ENCODE measurements at places on chromosomes 12 and 14.

DNA sequence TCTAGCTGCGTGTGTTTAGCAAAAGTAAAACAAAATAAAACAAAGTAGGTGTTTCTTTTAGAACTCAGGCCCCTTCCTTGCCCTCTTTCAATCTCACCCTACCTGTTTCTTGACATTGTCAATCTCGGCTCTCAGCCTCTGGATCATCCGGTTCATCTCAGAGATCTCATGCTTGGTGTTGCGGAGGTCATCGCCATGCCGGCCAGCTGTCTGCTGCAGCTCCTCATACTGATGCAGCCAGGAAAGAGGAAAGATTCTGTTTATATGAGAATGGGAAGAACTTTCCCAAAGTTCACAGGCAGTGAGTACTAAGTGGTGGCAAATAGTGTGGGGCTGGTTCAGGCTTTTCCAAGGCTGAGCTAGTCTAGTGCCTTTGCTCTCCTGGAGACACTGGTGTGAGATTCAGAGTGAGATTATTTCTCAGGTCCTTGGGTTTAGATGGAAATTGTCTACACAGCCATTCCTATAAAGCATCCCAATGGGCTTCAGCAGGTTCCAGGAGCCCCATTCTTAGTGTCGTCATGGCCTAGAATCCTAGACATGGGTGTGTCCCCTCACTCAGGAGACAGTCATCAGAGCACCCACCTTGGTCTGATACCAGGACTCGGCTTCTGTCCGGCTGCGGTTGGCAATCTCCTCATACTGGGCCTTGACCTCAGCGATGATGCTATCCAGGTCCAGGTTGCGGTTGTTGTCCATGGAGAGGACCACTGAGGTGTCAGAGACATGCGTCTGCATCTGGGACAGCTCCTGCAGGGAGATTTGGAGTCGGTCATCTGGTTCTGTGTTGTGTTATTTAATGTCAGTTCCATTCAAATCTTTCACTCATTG lies 3.0 kb downstream of the KRT5 start:
- DNase-seq: no peak

DNA sequence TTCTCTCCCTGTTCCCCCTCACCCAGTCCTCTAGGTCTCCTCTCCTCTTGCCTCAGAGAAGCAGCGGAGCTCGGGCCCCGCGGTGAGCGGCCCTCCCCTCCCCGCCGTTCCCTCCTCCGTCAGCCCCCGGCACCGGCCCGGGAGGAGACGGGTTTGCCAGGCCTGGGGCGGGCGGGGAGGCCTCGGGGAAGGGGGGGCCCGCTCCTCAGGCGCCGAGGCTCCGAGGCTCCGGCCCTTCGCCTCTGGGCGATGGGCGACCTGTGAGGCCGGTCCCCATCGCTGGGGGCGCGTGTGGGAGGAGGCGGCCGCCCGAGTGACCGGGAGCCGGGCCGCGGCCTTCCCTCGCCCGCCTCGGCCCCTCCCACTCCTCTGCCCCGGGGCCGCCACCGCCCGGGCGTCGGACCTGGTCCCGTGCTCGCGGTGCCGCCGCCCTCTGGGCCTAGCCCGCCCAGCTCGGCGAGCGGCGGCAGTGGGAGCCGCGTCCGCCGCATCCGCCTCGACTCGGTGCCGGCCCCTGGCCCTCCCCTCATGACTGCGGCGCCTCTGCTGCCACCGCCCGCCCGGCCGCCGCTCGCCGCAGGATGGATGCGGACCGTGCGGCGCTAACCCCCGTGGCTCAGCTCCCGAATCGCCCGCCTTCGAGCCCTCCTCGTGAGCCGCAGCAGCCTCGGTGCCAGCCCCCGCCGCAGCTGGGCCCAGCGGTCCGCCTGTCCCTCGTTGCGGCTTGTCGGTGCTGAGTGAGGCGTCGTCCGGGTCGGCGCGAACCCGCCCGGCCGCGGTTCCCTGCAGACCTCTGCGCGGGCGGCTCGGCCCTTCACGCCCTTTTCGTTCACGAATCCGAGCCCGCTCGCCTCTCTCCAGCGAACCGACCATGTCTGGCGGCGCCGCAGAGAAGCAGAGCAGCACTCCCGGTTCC lies 574 bp downstream of the WNK1 start:
- peak; percentile 22 for DNase-seq

- DNase-seq: no peak
Observed at GRCh38 chr12:102740141-102740955, 176.7 kb downstream of the PAH start.

GRCh38 chr14:89399594-89400068 lies 17.4 kb downstream of the FOXN3 start:
- no peak for DNase-seq
